ENCODE measurements at places on chromosomes 1 and 21. TPM values are rescaled to one million over a fixed set of nuclear protein-coding genes. Genes with fewer than 3 reads are reported as not detected.

The PGBD5 gene
- 16.2 TPM for total RNA-seq

The S100A7 gene
- total RNA-seq, result not detected

The PLA2G2C gene
- total RNA-seq, result not detected

The PYHIN1 gene
- not detected for total RNA-seq

The ADGRB2 gene
- 5.5 TPM for total RNA-seq

The MORC3 gene
- total RNA-seq, result 33.7 TPM

The OR2L5 gene
- total RNA-seq, result not detected

The ANXA9 gene
- total RNA-seq, result 3.5 TPM

The GPR89B gene
- 22.7 TPM for total RNA-seq

The KCNE2 gene
- 0.55 TPM for total RNA-seq

The OR2T1 gene
- total RNA-seq, result not detected

The EXO5 gene
- 14.8 TPM for total RNA-seq

The C1orf115 gene
- total RNA-seq, result 9.8 TPM

The DVL1 gene
- 63.1 TPM for total RNA-seq

The INSRR gene
- total RNA-seq, result not detected

The PDZK1 gene
- total RNA-seq, result 25.0 TPM

The PTGER3 gene
- 3.1 TPM for total RNA-seq

The PLEKHA6 gene
- total RNA-seq, result 71.5 TPM

The PFDN2 gene
- 57.9 TPM for total RNA-seq

The C4BPA gene
- not detected for total RNA-seq

The YY1AP1 gene
- 54.6 TPM for total RNA-seq

The RHD gene
- total RNA-seq, result not detected

The FLG2 gene
- total RNA-seq, result not detected

The KPRP gene
- not detected for total RNA-seq

The KLHDC9 gene
- 14.7 TPM for total RNA-seq

The SMCP gene
- total RNA-seq, result not detected

The CR1L gene
- total RNA-seq, result not detected

The SPRR2G gene
- total RNA-seq, result not detected

The OR10Z1 gene
- total RNA-seq, result not detected

The ERICH3 gene
- 1.1 TPM for total RNA-seq

The RHOU gene
- total RNA-seq, result 56.3 TPM

The TFAP2E gene
- 0.84 TPM for total RNA-seq

The ZNF695 gene
- 15.1 TPM for total RNA-seq

The NTNG1 gene
- 1.1 TPM for total RNA-seq

The HDGF gene
- total RNA-seq, result 280 TPM

The PADI4 gene
- not detected for total RNA-seq

The OR10J1 gene
- not detected for total RNA-seq

The C1orf174 gene
- 25.3 TPM for total RNA-seq

The SELENOF gene
- total RNA-seq, result 114 TPM

The MCOLN2 gene
- total RNA-seq, result 0.16 TPM

The FCAMR gene
- not detected for total RNA-seq

The DIO1 gene
- total RNA-seq, result 1.1 TPM

The AK4 gene
- total RNA-seq, result 13.8 TPM

The NCMAP gene
- total RNA-seq, result 1.7 TPM

The AIM2 gene
- total RNA-seq, result 2.1 TPM

Data from progenitor cell of endocrine pancreas (in vitro differentiated cells).